ENCODE measurements at places on chromosomes 13 and 19. TPM values are rescaled to one million over a fixed set of nuclear protein-coding genes. Genes with fewer than 3 reads are reported as not detected.

Gene CNMD
- total RNA-seq, result 2.6 TPM

DNA sequence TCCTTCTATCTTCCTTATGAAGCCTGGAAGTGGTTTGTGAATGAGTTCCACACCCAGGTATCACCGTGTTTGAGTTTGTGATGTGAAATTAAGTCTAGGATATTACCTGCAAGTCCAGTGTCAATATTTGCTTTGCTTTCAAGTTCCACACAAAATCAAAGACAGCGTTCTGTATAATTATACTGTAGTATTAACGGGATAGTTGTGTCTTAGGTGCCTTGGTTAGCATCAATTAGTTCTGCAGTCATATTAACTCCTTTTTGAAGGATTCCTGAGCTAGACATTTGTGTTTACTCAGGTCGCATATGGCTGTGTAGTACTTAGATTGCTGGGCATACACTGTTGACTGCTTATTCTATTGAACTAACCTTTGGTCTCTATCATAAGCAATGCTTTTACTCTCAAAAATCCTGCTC lies 54.4 kb downstream of the ERCC5 start:
- DNase-seq, result no peak

Gene GNG7
- total RNA-seq, result 0.30 TPM

Gene LMTK3
- total RNA-seq, result 1.0 TPM

DNA sequence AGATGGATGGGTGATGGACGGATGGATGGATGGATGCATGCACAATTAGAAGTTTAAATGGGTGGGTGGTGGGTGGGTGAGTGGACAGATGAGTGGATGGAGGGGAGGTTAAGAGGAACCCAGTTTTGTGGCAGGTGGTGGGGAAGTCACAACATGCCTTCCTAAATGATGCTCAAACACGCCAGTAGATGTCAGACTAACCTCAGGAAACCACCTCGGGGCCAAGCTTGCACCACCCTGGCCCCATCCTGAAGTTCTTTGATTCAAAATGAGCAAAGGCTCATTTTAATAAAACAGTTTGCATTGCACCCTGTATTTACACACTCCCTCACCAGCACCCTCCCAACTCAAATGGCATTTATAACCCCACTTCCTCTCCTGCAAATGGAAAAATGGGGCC lies 91.4 kb upstream of the CACNA1A start:
- DNase-seq, result peak; percentile 82

DNA sequence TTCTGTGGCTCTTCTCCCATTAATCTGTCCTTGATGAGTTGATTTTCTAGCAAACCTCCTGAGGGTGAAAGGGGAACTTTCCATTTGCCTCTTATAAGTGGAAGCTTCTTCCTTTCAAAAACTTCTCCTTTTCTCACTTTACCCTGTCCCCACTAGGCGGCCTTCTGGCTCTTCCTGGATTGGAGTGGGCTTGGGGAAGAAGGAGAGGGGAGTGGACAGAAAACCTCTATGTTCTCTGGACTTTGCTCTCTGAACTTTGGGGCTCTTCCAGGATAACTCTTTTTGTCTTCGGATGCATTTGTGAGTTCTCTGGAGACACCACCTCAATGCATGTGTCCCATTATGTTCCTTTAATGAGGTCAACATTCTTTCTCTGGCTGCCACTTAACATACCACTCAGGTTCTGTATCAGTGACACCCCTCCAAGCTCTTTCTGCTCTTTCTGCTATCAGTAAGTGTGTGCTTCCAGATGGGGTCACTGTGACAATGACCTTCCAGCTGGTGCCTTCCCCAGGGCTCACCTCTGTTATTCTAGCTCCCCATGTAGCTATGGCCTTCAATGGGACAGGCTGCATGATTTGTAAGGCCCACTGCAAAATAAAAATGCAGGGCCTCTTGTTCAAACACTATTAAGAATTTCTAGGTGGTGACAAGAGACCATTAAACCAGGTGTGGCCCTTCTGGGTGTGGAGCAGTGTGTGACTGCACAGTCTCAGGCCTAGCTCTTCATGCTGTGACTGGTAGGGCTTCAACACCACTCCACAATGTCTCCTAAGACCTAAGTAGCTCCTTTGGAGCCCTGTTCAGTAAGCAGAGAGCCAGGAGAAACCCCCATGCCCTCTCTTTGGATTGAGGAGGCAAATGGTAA lies 389.2 kb downstream of the EFNB2 start:
- no peak for DNase-seq

- DNase-seq, result no peak
These were observed 41.7 kb downstream of the LTBP4 start for GRCh38 chr19:40642757-40643305.

Gene C5AR1
- 1.2 TPM for total RNA-seq

Gene RAB3A
- 4.2 TPM for total RNA-seq

DNA sequence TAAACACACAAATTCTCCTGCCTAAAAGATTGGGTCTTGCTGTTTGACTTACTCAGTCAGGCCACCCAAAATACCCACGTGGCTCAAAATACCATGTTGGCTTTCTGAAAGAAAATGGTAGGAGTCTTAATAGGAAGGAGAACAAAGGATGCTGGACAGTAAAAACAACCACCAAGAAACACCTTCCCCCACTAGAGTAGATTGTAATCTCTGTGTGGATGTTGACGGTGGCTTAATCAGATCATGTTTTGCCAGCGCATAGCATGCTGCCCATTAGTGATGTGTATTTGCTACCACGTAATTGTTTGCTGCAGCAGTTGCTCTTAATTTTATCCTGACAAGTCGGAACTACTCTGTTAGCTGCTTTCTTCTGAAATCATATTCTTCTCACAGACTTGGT lies 1229.3 kb upstream of the SLC10A2 start:
- DNase-seq, result no peak

GRCh38 chr19:44904426-44904994 lies 1.1 kb upstream of the APOE start:
- DNase-seq, result no peak
